Stimulated activated CD8-positive, alpha-beta memory T cell treated with anti-CD3 and anti-CD28 coated beads, Interleukin-15, amount 100 ng/mL, for 1 hour (primary cell): ENCODE measurements at places on chromosomes 6 and 20.

DNA sequence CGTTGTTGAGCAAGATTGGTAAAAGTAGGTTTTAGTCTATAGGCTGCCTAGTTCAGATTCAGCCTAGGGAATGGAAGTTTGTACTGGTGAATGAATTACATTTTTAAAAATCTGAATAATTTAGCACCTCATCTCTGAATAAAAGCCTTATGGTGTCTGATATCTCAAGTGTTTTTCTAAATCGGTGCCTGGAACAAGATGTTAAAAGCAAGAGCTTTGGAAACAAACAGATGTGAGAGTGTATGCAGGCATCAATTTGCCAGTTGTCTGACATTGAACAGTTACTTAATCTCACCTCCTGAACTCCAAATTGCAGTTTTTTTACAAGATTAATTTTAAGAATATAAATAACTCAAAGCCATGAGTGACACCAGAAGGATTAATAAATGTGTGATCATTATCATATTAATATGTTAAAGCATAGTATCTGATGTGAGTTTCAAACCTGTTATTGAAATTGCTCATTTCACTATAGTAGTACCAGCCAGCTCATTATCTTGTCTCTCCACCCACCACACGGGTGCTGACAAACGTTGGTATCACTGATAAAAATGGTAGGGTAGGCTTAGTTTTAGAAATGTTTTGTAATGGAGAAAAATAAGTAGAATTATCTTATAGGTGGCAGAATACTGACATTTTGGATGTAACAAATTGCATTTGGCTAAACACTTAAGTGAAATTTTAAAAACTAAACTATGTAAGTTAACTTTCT, 157.3 kb downstream of the FAM83B start:
- no peak for DNase-seq

DNA sequence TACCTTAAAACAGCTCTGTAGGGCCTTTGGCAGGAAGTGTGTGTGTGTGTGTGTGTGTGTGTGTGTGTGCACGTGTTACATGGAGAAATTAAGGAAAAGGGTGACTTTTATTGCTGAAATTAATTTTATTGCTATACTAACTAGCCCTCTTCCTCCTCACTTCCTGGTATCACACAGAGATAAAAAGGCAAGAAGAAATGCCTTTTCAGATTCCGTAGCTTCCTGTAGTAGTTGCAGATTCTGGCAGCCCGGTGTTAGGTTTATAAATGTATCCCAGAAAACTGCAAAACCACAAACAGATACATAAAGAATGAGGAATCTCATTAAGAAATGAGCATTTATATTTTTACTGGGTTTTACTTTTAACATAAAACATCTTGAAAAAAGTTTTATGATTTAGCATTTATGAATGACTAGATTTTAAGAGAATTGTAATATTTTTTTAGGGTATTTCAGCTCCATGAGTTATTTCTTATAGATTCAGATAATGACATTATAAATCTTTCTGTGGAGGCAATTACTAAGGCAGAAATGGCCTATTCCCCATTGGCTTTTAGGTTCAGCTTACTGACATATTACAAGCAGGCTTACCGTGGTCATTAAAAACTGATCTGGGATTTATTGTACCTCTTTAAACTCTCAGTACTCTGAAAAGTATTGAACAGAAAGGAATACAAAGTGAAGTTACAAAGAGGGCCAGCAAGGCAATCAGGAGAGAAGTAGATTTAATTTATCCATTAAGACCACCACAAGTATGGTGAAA, 249.1 kb upstream of the TSHZ2 start:
- no peak for DNase-seq

GRCh38 chr6:44172731-44173500, 14.3 kb downstream of the CAPN11 start:
- peak; percentile 69 for DNase-seq

GRCh38 chr6:951399-952181, 258.7 kb upstream of the EXOC2 start:
- DNase-seq: no peak

GRCh38 chr20:3407040-3407770, at the start of gene DNAAF9:
TSS of gene DNAAF9 (minus strand) at chr20:3407669. CDS start at chr20:3407557, 112 bp downstream.
- DNase-seq: peak; percentile 11

GRCh38 chr6:22001396-22002027, 295.3 kb downstream of the PRL start:
- no peak for DNase-seq

DNA sequence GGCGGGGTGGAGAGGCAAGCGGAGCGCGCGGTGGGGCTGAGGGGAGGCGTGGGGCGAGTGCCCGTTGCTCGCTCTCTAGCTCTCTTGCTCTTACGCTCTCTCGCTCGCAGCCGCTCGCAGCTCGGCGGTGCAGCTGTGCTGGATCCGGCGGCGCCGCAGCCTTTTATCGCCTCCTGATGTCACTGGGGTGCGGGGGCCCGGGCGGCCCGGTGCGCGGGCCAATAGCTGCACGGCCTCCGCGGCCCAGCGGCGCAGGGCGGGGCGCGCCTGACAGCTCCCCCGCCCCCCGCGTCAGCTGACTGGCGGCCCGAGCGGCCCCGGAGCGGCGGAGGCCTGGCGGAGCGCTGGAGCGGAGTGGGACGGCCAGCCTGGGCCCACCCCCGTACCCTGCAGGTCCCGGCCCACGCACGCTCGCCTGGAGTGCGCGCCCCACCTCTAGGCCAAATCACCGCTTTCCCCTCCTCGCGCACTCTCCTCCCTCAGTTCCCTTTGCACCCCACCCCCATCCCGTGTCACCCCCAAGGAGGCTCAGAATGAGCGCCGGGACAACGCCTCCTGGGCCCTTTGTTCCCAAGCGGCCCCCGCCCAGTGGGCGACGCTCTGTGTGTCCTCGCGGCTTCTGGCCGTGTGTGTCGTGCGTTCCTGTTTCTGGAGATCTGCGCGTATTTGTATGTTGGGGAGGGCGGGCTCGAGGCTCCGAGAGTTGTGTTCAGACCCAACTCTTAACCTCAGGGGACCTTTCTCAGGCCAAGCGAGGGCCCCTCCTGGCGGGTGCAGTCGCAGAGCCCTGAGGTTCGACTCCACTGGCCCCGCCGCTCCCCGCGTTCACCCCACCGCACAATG, at the start of gene MAFB:
Gene MAFB (minus strand): TSS at position 137 of the 843 bp plus-strand sequence. CDS start 386 bp downstream, outside the sequence.
- DNase-seq: no peak

DNA sequence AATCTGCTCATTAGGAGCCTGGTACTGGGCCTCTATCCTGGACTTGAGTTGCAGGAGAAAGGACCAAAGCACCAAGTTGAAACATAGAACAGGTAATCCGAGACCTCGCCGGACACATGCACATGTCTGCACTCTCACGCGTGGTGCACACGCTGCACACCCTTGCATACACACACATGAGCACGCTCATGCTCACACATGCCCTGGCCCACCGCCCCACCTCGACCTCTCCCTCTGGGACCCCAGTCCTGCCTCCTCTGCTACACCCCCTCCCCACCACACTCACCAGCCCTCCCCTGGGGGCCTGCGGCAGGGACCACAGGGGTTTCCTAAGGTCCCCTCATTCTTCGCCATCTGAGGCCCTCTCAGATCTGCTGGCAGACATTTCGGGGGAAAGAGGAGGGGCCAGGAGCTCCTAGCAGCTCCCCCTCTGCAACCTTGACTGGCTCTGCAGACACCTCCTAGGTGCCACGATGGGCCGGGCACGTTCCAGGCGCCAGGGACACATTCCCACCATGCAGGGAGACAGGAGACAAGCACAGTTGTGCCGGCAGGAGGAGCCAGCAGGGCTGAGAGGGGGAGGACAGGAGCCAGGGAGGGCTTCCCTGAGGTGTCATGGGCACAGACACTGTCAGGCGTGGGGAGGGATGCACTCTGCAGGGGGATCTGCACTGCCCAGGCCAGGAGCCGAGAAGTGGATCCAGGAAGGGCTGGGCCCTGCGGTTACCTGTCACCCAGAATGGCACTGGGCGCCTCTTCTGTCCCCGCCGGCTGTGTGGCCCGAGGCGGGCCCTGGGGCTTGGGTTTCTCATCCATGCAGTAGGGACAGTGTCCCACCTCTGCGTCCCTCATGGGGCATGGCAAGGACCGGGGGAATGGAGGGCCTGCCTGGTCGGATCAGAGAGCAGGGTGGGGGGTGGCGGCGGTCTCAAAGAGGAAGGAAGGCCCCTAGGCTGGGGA, 25.6 kb upstream of the LSM14B start:
- DNase-seq: no peak

DNA sequence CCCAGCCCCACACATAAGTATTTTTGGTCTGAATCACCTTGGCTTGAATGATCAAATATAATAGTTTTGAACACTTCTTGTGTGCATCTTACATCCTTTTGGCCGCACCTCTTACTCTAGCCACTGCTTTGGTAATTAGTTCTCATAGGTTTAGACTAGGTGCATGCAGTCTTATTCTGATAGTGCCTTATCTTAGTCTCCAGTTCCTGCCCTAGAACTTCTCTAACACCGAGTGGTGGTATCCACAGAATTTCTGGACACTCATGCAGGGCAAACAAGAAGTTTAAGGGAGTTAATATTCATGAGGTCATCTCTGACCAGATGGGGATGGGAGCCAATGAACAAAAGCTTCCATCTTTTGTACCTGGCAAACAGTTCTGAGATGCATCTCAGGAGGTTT, 77.5 kb upstream of the AKIRIN2 start:
- DNase-seq: no peak

DNA sequence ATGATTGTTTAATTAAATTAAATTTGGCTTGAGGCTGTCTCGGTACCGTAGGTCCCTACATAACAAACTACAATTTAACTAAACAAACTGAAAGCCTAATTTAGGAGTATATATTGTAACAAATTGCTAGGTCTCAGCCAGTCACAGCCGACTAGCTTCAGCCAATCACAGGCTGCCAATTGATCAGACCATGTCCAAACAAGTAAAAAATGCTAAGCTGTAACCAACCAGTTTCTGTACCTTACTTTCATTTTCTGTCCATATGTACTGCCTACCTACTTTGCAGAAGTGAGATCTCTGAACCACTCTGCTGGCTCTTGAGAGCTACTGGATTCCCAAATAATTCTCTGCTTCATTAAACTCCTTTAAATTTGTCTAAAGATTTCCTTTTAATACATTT, 648.0 kb upstream of the GJE1 start:
- no peak for DNase-seq

GRCh38 chr6:47009583-47009982, 32.5 kb downstream of the ADGRF1 start:
- DNase-seq: no peak

DNA sequence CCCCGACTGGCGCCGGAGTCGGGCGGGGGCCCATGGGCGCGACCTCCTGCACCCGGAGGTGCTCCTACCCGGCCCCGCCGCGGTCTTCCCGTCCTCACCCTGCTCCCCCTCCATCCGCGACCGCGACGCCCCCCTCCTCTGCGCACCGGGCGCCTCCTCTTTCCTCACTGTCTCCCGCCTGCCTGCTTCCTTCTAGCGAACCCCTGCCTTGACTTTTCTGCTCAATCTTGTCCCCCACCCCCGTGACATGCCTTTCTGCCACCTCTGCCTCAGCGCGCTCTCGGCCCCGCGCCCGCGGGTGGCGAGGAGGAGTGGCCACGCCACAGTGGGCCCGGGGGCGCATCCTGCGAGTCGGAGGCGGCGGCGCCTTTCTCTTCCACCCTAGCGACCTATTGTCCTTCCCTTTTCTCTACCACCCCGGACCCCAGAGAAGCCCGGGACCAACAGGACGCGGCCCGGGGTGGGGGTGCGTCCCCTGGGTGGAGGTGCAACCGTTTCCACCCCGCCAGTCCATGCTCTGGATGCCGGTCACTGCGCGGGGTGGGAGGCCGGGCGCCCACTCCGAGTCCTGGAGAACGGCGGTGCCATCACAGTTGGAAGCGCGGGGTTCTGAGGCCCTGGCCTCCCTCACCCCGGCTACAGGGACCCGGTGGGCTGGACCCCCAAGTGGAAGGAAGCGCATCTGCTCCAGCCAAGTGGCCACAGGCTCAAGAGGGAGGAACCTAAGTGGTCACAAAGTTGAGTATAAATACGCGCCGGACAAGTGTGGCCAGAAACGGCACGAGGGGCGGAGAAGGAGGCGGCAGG, 2.0 kb downstream of the PDE10A start:
- no peak for DNase-seq

DNA sequence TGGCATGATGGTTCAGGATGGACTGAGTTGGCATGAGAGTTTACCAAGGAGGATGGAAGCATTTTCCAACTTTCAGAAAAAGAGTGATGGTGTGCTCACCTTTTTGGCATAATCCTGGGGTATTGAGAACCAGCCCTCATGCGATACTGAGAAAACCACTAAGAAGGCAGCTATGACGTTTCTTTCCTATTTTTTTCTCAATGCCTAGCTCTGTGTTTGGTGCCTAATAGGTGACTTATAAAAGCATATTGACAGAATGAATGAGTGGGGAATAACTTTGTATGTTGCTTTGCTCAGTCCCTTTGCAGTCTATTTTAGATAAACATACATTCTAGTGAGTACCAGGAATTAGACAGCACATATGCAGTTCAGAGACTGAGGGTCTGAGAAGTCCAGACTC, 816.3 kb downstream of the DHX35 start:
- DNase-seq: no peak
